Stimulated activated CD8-positive, alpha-beta memory T cell treated with anti-CD3 and anti-CD28 coated beads, Interleukin-7, amount 100 ng/mL, for 48 hours (primary cell): ENCODE measurements at places on chromosomes 4 and X.

- DNase-seq: no peak
Observed at GRCh38 chrX:118074196-118074595, 42.4 kb downstream of the KLHL13 start.

- no peak for DNase-seq
Observed at GRCh38 chr4:177052211-177052934, 257.3 kb upstream of the NEIL3 start.

GRCh38 chrX:78573630-78574029 is 85.5 kb downstream of the RTL3 start:
- no peak for DNase-seq

- no peak for DNase-seq
Observed at GRCh38 chrX:16665089-16665488, 15.1 kb downstream of the S100G start.

- DNase-seq: no peak
Observed at GRCh38 chr4:93983140-93983539, 154.6 kb downstream of the ATOH1 start.

- no peak for DNase-seq
Observed at GRCh38 chrX:69305333-69306062, 140.2 kb upstream of the PJA1 start.
